Ecto neural progenitor cell (in vitro differentiated cells): ENCODE measurements at places on chromosomes 6 and 20.
A peak's percentile ranks its signal among the peaks of the same experiment; 100 is the strongest.

DNA sequence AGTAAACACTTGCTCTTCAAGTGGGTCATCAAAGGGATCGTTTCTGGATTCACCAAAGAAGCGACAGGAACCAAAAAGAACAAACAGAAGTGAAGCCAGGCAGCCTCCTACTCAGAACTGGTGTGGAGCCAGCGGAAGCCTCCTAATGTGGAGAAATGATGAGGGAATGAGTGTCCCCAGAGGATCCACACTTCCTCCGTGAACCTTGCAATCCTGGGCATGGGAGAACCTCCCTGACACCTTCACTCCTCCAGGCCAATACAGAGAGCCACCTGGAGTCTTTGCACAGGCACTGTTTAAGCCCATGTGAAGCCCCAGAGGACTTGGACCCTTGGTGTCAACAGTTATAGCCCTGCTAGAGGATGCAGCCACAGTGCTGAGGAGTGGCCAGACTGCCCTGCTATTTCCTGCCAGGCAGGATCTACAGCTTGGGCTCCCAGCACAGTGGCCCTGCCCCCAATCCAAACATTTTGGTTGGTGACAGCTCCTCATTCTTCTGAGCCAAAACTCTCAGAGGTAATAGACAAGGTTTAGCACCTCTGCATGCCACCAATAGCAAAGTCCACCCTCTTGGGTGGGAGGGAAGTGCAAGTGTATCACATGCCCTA is 23.2 kb upstream of the SERINC1 start:
- no peak for DNase-seq

DNA sequence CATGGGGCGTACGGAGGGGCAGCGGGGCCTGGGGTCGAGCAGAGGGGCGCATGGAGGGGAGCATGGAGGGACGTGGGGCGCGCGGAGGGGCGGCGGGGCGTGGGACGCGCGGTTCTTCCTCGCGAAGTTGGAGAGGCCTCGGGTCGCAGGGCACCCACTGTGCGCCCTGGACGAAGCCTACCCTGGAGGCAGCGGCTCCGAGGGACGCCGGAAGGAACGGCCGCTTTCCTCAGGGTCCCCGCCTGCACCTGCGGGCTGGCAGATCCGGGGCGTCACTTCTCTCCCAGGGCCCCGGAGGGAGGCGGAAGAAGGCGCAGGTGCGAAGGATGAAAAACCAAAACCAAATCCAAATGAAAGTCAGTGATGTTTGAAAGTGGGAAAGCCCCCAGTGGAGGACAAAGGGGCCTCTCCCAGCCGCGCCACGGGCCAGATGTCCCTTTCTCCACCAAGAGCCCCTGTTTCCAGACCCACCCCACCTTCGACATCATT is 142.1 kb upstream of the PDE10A start:
- DNase-seq, result no peak

- no peak for DNase-seq
Observed at GRCh38 chr6:77447254-77447653, 16.0 kb downstream of the HTR1B start.

DNA sequence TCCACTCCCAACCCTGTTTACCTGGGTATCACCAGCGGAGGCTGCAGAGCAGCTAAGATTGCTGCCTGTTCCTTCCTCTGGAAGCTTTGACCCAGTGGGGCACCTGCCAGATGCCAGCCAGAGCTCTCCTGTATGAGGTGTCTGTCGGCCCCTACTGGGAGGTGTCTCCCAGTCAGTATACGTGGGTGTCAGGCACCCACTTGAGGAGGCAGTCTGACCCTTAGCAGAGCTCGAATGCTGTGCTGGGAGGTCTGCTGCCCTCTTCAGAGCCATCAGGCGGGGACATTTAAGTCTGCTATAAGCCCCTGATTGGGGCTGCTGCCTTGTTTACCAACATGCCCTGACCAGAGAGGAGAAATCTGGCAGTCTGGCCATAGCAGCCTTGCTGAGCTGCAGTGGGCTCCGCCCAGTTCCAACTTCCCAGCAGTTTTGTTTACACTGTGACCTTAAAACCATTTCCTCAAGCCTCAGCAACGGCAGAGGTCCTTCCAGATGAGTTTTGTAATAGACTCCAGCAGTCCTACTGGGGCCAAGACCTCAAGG is 2.8 kb downstream of the RAET1E start:
- DNase-seq, result peak; percentile 39

DNA sequence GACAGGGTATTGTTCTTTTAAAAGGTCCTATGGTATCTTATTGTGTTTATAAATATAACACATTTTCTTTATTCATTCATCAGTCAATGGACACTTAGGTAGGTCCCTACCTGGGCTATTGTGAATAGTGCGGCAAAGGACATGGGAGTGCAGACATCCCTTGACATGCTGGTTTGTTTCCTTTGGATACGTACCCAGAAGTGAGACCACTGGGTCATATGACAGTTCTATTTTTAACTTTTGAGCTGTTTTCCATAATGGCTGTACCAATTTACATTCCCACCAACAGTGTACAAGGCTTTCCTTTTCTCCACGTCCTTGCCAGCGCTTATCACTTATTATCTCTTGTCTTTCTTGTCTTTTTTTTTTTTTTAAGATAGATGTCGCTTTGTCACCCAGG is 627.5 kb downstream of the PRKN start:
- DNase-seq, result no peak

GRCh38 chr6:106757267-106757666 is 127.9 kb downstream of the QRSL1 start:
- no peak for DNase-seq

DNA sequence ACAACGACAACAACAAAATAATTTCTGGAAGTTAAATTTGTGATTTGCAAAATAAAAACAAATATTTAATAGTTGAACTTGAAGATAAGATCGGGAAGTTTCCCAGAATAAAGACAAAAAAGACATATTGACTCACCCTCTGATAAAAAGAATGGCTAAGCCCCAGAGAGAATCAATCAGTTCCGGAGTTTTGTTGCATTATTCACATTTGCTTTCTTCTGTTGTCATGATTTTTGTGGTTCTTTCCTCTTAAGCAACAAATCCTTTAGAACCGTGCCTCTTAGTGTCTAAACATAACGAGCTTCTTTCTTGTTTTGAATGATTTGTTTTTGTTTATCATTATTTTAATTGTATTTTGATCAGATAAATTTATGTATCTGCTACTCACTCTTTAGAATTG is 337.7 kb upstream of the PRND start:
- DNase-seq, result peak; percentile 17

DNA sequence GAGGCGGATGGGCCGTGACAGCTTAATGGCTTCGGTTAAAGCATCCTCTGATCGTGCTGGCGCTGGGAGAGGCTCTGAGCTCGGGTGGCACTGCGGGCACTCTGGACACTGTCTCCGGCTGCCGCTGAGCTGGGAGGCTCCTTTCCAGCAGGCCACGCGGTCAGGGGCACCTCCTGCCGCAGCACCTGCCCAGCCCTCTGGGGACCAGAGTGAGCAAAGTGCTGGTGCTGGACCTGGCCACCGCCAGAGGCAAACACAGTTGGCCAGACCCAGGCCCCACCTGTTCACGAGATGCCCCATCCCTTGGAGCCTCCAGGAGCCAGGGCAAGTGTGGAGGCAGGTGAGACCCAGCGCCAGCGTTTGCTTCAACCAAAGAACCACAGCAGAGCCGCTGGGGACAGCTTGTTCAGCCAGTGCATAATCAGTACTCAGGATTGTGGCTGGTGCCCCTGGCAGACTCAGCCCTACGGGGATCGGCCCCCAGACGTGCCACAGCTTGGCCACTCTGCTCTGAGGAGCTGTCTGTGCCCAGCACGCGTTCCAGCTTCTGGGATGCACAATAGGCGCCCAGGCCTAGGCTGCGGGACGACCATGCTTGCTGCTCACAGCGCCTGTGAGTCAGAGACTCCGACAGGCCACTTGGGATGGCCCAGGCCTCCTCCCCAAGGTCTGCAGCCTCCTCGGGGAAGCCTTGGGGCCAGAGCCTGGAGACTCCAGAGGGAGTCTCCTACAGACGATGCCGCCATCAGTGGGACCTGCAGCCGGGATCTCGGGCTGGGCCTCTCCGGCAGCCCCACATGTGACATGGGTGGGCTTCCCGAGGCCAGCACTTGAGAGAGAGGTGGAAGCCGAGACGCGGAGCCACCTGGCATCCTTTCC is 38.2 kb upstream of the SLCO4A1 start:
- DNase-seq, result no peak

- no peak for DNase-seq
Observed at GRCh38 chr6:11366183-11366933, 133.9 kb upstream of the NEDD9 start.

DNA sequence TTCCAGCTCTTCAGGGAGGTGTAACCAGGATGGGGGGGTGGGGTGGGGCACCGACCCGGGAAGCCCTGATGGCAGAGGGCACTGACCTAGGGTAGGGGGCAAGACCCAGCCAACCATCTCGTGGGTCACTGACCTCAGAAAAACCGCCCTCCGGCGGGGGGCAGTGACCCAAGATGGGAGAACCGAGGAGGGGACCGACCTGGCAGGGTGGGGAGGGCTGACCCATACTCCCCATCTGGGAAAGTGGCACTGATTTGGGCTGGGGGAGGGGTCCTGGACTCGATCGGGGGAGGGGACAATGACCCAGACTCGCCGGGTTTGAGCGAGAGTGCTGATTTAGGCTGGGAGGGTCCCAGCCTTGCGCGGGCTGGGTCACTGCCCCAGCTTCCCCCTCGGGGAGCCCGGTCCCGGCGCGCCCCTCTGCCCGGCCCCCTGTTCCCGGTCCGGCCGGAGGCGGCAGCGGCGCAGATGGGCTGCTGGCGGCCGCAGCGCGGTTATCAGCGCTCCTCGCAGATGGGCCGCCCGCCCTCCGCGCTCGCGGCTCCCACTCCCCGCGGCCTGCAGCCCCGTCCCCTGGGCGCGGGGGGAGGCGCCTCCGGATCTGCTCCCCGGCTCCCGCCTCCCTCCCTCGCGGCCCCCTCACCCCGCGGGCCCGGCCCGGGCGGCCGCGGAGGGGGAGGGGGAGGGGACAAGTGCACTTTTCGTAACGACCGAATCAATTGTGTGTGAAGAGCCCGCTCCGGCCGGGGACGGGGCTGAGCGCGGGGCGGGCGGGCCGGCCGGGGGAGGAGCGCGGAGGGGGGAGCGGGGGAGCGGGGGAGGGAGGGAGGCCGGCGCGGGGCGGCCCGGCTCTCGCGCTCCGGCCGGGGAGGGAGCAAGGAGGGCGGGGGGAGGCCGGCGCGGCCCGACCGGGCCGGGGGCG is 2.2 kb downstream of the NOL4L start:
- DNase-seq, result no peak

- no peak for DNase-seq
Observed at GRCh38 chr20:454951-455350, 7.4 kb downstream of the TBC1D20 start.

- peak; percentile 75 for DNase-seq
Observed at GRCh38 chr6:30884521-30885480, 482 bp downstream of the DDR1 start.

GRCh38 chr20:22062874-22063273 is 357.4 kb downstream of the PAX1 start:
- no peak for DNase-seq

- peak; percentile 89 for DNase-seq
Observed at GRCh38 chr20:57092112-57092899, 174.1 kb downstream of the BMP7 start.

DNA sequence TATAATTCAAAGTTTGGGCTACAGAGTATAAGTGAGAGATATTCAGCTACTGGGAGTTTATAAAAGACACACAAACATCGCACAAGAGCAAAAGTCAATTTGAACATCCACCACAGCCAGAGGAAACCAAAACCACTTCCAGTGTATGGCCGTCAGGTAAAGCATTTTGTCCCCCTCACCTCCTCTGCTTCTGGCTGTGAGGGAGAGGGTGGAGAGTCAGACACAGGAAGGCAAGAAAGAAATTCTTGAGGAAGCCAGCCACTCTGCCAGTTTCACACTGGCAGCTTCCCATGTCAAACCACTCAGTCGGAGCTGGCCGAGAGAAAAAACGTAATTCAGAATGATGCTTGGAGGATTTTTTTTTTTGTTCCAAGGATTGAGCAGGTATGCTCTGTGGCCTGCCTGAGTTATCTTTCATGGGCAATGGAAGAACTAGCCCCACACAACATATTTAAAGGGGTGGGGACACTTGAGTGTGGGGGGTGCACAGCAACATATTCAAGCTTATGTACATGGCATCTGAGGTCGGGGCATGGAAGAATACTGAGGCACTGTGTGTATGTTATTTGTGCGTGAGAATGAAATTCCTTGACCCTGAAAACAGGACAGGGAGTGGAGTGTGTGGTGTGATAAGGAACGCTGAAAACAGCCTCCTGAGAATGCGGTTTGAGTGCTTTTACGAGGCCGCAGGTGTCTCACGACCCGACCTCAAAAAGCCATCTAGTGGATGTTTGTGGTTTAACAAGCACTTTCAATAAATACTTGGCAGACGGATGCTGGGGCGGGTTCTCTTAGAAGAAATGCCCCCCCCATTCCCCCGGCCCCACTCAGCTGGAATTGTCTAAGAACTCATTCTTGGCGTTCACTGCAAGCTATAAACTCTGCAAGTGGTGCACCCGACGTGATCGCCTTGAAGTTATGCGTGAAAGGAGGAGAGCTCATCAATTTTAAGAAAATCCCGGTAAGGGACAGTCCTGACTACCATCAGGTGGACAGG is 27.5 kb upstream of the ZBTB22 start:
- peak; percentile 64 for DNase-seq

GRCh38 chr6:54719131-54719530 is 127.4 kb upstream of the FAM83B start:
- no peak for DNase-seq

GRCh38 chr6:12537389-12537788 is 179.2 kb upstream of the PHACTR1 start:
- no peak for DNase-seq

GRCh38 chr20:24963672-24964505 is 14.8 kb downstream of the CST7 start:
- no peak for DNase-seq

DNA sequence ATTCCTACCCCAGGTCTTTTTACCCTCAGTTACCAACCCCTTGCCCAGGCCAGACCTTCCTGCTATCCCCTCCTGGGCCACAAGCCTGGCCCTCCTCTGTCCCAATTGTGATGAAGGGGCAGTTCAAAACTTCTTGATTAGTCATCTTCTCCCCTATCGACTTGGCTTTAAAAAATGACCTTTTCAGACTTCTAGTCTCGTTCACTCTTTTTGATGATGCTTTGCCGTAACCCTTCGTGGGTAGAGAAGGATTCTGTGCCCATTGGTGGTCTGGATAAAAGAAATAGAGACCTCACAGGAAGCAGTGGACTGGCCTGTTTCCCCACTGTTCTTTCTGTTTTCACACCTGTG is 5.5 kb downstream of the VEGFA start:
- no peak for DNase-seq

- DNase-seq, result no peak
Observed at GRCh38 chr6:54013966-54014365, 97.3 kb upstream of the MLIP start.

DNA sequence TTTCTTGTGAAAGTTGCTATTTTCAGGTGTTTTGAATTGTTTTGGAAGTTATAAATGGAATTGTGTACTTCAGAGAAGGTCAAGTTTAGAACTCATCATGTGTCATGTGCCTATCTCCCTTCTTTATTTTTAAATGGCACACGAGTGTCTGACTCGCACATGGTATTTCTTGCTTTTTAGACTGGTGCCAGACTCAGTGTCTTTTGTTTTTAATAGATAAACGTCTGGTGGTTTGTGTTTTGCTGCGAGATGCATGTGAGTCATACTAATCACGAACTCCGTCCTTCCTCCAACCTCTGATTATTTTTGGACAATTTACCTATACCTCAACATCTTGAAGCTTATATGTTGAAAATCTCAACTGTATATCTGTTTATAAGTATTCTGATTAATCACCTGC is 292.1 kb downstream of the CDKAL1 start:
- DNase-seq, result no peak

- no peak for DNase-seq
Observed at GRCh38 chr20:8664778-8665177, 404.1 kb upstream of the PLCB4 start.

- no peak for DNase-seq
Observed at GRCh38 chr6:90584636-90585255, 2.1 kb downstream of the MAP3K7 start.

GRCh38 chr6:106820412-106820852 is 154.1 kb downstream of the CD24 start:
- DNase-seq, result no peak
